ENCODE measurements at places on chromosomes 5 and 9.

DNA sequence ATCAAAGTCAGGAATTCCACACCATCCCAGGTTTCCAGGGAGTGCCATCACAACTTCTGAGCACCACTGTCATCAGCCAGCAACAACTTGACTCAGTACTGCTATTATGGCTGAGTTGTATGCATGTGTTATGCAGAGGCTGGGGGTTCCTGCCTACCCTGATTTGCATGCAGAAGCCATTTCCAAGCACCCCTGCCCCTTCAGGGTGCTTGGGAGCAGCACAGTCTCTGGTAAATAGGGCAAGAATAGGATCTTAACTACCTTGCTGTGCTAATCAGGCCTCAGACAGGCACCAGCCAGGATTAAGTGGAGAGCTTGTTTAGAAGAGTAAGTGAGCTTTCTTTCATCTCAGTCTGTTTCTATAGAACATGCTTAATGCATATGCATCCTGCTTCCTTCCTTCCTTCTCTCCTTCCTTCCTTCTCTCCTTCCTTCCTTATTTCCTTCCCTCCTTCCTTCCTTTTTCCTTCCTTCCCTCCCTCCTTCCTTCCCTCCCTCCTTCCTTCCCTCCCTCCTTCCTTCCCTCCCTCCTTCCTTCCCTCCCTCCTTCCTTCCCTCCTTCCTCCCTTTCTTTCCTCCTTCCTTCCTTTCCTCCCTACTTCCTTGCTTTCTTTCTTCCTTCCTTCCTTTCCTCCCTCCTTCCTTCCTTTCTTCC is 175.7 kb downstream of the FRMD3 start:
- DNase-seq, result no peak

GRCh38 chr5:1734271-1734907 is 65.2 kb downstream of the MRPL36 start:
- DNase-seq, result no peak

DNA sequence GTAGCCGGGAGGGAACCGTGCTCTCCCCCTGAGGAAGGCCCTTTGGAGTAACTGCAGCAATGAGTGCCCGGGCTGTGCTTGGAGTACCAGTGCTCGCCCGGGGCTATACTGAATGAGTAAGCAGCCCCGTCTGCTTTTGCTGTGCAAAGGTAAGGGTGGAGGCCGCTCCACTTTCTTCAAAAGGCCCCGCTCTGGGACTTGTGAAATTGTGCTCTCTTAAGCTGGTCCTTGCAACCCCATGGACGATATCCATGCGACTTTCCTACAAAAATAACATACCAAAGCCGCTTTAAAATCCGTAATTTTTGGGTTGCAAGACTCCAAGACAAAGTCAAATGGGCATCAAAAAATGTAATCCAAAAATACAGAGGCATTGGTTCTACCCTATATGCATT is 578 bp upstream of the TNFAIP8 start:
- no peak for DNase-seq

DNA sequence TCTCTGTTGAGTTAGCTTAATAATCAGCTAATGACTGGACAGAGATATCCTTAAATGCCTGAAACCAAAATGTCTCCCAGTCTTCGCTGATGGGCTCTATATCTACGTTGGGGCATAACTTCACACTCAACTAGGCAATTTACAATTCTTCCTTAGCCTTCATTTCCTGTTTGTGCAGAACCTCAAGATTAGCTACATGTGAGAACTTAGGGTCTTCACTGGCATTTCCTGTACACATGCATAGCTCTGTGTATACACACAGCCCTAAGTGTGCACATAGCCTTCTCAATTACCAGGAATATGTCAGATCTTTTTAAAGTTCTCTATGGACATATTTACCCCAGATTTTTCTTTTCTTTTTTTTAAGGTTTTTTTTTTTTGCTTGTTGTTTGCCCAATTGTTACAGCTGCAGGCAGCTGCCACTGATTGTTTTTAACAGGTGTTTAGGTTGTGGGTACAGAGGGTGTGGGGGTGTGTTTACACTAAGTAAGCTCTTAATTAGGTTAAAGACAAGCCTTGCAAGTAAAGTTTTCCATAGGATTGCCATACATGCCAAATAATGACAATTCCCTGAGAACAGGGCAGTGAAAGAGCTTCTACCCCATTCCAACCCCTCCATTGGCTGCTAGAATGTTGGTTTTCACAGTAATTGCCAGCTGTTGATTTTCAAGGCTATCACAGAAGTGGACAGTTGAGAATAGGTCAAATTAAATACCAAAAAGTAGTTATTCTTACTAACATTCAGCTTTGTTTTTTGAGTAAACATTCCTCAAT is 441.0 kb downstream of the TLE4 start:
- DNase-seq, result no peak

- no peak for DNase-seq
Observed at GRCh38 chr5:61274511-61274911, 57.5 kb upstream of the ZSWIM6 start.

- no peak for DNase-seq
Observed at GRCh38 chr9:79189511-79189924, 382.2 kb upstream of the TLE4 start.
